ENCODE measurements at places on chromosomes 12 and 14.

DNA sequence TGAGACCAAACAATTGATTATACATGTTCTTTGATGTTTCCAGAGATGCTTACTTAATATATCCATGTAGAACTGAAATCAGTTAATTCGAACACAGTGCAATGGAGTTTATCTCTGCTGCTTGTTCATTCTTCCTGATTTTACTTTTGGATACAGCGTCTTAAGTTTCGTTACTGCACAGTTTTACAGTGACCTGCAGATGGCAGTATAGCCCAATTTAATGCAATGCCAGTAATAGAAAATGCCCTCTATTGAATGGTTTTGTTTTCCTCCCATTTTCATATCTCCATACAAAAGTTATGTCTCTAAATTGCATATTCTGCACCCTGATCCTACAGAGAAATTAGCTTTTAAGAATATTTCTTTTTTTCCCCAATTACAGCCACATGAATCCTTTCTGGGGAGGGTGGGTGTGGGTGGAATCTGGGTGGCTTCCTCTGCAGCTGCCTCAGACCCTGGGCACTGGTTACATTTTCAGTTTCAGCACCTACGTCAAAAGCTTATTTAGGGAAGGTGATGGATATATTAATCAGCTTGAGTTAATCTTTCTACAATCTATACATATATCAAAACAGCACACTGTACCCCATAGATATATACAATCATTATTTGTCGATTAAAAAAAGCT lies 101.1 kb upstream of the DCD start:
- DNase-seq = no peak

GRCh38 chr12:96014943-96015599 lies 18.9 kb upstream of the HAL start:
- DNase-seq = no peak

DNA sequence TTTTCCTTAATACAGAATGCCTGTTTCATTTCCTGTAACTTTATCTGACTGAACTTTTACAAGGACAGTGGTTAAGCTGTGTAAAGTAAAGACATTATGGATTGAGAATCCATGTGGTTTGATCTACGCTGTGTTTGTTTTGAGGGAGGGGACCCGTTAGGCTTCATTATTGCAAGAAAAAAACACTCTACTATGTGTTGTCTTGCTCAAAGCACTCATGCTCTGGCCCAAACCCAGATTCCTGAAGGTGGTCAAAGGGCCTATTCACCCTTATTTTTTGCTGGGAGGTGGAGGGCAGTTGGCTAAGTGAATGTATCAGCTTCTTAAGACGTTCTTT lies 11.9 kb downstream of the RNF10 start:
- DNase-seq = no peak

DNA sequence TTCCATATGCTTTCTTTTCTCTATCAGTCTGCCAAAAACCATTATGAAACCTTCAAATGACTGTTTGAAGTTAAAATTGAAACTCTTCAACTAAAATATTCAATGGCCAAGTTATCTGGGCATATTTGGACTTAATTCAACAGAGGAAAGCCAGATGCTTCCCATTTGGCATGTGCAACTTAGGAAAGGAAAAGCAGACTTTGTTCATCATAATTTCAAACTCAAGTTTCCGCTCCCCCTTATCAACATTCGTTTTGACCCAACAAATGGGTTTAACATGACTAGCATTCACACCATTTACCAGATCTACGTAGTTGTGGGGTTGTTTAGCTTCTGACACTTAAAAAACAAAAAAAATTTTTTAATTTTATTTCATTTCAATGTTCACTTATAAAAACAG lies 75.7 kb downstream of the PLEKHG7 start:
- DNase-seq = no peak

GRCh38 chr12:6074427-6074826 lies 50.0 kb downstream of the VWF start:
- no peak for DNase-seq

DNA sequence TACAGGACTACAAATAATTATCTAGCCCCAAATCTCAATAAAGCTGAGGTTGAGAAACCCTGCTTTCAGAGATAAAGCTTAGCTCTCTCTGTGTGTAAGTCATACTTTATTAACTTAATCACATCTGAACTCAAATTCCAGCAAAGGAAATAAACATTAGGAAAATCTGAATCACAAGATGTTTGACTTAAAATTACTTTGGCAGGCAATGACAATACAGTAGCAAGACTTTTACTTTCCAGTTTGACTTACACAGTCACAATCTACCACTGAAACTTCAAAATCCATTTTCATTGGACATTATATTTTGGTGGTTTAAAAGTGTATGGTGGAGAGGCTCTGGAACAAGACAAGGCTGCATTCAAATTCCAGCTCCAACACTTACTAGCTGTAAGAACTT lies 11.4 kb downstream of the TMEM116 start:
- no peak for DNase-seq

DNA sequence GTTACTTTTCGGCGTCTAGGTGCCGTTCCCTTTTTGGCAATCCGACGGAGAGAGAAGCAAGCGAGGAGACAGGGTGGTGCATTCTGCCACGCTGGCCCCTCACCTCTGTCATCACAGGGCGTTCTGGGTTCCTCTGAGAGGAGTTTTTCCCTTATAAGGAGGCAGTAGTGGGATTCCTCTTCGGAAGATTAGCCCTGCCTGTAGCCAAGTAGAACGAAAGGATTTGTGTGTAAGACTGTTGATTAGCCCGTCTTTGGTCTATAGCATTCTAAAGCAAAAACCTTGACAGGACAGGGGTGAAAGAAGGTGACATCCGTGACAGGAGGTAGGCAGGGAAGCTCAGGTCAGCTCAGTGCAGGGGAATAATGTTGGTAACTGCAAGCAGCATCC lies 9.1 kb upstream of the NEMF start:
- no peak for DNase-seq

GRCh38 chr12:57584050-57584449 lies 6.9 kb upstream of the PIP4K2C start:
- no peak for DNase-seq

DNA sequence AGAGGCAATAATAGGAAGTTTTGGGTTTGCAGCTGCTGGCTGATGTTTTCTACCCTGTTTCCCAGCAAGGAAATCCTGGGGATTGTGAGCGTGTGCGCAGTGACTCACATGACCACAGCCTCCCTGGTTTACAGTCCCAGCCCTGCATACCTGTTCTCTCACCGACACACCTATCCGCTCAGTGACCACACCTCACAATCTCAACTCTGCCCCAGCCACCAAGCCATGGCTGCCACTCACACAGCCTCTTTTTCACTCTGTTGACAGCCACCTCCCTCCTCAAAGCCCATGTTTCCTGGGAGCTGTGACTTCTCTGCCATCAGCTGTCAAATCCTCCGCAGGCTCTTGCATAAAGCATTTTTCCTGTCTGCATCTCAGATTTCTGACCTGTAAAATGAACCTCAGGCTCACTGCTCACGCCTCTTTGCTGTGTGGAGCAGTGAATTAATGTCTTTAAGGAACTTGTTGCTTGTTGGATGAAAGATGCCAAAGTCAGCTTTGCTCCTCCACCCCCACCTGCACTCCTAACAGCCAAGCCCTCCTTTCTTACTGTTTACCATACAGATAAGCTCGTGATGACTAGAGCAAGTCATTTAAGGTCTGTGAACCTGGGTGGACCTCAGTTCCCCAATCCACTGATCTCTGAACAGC lies 43.5 kb downstream of the B4GALNT3 start:
- DNase-seq = no peak

DNA sequence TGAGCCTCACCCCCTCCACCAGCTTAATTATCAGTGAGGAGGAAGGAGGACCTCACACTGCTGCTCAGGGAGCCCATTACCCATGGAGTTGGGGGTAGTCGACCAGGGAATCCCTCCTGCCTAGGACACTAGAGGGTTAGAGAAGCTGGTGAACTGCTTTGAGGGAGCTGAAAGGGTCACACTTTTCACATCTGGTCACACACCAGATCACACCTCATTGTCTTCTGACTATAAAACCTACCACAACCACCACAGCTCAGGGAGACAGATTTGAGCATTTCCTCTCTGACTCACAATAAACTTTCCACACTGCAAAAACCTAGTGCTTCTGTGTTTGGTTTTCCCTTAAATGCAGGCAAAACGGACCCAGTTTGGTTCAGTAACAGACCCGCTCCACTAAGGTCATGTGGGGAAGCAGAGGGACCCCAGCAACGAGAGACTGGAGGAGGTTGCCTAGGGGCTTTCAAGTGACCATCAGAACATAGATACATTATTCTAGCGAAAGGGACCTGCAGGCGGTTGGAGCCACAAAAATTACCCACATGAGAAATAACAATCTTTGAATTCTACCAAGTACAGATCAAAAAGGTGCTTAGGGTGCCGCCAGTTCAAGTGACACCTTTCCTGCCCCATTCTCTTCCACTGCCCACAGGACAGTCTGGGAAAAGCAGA lies 151.4 kb upstream of the AVPR1A start:
- DNase-seq = no peak

GRCh38 chr14:34722723-34723545 lies 8.5 kb upstream of the CFL2 start:
- no peak for DNase-seq

DNA sequence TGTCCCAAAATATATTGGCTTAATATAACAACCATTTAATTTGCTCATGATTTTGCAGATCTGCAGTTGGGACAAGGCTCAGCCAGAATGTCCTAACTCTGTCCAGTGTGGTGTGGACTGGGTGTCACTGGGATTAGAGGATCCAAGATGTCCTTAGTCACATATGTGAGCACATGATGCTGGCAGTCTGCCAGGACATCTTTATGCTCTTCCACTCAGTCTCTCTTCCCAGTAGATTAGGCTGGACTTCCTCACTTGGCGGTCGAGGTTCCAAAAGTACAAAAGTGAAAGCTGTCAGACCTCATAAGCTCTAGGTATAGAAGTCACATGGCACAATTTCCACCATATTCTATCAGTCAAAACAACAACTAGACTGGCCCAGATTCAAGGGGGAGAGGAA lies 167.9 kb upstream of the NTF3 start:
- DNase-seq = no peak

- DNase-seq = no peak
These were observed 76.0 kb downstream of the C12orf75 start for GRCh38 chr12:105406497-105406896.

GRCh38 chr14:62123961-62124360 lies 361.7 kb downstream of the SNAPC1 start:
- no peak for DNase-seq

GRCh38 chr14:23115039-23115731 lies 3.9 kb downstream of the CEBPE start:
- no peak for DNase-seq

DNA sequence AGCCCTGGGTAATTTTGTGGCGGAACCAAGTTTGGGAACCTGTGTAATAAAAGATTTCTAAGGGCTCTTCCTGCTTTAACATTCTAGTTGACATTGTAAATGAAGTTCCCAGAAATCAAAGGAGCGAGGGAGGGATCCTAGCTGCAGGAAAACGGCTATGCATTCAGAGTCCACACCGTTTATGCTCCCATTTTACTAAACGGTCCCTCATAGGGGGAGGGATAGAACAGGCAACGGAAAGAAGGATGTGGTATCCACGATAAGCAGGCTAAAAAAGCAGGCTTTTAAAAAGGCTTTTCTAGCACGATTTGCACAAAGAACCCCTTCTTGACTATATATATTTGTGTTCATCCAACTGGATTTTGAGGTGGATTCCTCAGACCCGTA lies 559 bp downstream of the SYNJ2BP start:
- DNase-seq = no peak

GRCh38 chr12:92721656-92722055 lies 18.9 kb downstream of the PLEKHG7 start:
- DNase-seq = no peak

GRCh38 chr14:80946797-80947196 lies 5.3 kb upstream of the CEP128 start:
- DNase-seq = no peak

- DNase-seq = no peak
These were observed 180.7 kb upstream of the PRICKLE1 start for GRCh38 chr12:42770261-42770660.

DNA sequence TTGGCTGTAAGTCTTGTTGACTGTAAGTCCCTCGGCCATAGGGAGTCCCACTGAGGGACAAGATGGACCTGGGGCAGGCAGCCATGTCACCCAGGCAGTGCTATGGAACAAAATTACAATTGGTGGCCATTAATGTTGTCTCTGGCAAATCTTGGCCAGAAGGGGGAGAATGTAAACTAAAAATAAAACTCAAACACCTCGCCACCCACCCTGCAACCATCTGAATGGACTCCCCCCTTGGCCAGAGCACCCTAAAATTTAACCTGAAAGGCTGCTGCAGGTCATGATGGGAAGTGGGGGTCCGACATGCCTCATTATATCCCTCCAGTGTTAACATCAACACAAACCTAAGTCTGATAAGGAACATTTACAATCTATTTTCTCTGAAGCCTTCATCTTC lies 8.2 kb downstream of the SLC22A17 start:
- no peak for DNase-seq

DNA sequence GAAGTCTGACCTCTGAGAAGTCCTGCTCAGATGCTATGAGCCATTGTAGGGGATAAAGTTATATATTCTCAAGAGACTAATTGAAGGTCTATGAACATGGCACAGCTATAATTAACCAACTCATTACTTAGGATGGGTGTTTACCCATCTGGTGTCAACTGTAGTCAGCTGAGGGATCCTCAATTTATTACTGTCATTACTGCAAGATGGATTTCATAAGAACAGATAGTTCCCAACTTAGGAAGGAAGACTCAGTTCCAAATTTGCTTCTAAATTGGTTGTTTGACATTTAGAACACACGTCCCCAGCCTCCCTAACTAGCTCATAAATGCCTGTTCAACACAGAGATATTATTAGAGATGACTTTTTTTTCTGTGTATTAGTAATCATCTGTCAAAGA lies 81.4 kb downstream of the FRMD6 start:
- no peak for DNase-seq

Measured in mesothelial cell of epicardium (in vitro differentiated cells).